ENCODE measurements at places on chromosomes 12 and 14.

- no peak for DNase-seq
Measured at GRCh38 chr12:10747730-10748129, 24.6 kb upstream of the YBX3 start.

- DNase-seq = no peak
Measured at GRCh38 chr12:110157539-110157938, 33.4 kb downstream of the IFT81 start.

DNA sequence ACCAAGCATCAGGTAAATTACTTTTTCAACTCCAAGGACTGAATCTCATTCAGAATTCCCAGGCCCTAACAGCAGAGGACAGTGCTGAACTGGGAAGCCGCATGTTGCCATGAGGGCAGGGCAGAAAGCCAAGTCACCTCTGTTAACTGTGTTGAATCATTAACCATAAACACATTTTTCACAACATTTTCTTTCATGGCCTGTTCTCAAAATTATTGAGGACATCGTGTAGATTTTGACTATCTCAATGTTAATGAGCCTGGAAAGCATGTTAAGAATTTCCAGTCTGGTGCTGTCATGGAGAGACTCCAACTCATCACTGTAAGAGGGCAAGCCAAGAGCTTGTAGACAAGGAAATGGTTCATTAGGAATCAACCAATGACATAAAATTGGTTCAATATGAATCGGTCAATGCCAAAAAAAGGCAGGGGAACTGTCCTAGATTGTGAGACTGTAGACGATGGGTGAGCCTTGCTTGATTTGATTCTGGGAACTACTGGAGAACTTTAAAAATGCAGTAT lies 33.7 kb downstream of the CPM start:
- DNase-seq = peak; percentile 86

DNA sequence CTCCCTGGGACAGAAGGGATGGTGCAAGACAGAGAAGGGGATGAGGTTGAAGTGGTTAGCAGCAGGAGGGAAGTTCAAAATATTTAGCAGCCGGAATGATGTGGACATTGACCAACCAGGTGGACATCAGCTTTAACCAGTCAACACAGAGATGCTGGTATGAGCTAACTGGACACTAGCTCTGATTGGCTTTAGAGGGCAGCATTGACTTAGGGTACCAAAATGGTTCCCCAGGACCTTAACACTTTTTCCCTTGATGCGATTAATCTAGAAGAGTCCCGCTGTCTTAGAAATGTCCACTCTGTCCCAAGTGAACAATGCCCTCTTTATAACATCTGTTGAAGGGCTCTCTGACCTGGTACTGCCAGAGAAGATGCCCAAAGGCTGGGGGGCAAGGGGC lies 134.0 kb upstream of the GSC start:
- no peak for DNase-seq

DNA sequence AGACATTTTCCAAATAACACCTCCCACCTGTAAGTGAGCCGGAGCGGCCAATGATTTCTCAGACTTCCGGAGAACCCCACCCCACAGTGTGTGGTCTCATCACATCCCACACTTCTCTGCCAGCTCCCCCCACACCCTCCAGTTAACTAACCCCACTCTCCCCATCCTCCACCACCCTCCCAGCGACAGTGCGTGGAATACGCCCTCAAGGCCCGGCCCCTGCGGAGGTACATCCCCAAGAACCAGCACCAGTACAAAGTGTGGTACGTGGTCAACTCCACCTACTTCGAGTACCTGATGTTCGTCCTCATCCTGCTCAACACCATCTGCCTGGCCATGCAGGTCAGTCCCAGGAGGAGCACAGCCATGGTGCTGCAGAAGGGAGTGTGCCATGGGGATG lies 184.4 kb upstream of the FKBP4 start:
- no peak for DNase-seq

- peak; percentile 88 for DNase-seq
Measured at GRCh38 chr12:126337556-126338441, 1272.6 kb downstream of the AACS start.

GRCh38 chr14:46487582-46488350 lies 163.8 kb downstream of the RPL10L start:
- DNase-seq = no peak

DNA sequence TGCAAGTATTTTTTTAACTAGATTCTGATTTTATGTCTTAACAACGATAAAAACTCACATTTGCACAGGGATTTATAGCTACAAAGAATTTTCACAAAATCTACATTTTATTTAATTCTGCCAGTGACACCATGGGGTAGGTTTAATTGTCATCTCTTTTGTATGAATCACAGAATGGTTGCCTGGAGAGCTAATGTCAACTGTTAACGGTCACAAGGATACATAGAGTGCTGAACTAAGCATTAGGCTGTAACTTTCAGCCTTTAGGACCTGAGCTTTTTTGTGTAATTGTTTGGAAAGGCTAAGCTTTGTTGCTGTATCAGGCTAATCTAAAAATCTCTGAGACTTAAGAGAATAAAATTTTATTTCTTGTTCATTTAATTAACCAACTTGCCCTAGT lies 465.3 kb upstream of the TBX3 start:
- DNase-seq = no peak

DNA sequence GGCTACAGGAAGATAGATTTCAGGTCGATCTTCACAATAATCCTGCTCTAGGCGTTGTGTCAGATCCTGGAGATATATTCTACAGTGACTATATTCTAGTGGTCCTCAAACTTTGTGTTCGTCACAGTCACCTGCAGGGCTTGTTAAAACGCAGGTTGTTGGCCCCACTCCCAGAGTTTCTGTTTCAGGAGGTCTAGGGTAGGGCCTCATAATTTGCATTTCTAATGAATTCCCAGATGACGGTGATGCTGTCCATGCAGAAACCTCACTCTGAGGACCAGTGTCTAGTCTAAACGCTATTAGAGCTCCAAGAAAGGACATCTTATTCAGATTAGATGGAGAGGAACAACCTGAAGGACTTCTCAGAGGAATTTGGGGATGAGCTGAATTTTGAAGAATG lies 13.2 kb upstream of the SLC6A13 start:
- DNase-seq = no peak

- no peak for DNase-seq
Measured at GRCh38 chr14:23862513-23862912, 91.1 kb upstream of the DHRS4 start.
